AG20443 (cell line): ENCODE measurements at places on chromosomes 2 and 18.

- no peak for DNase-seq
These were observed 84.4 kb downstream of the TGOLN2 start for GRCh38 chr2:85243101-85244072.

GRCh38 chr2:26612522-26613240 lies 28.5 kb downstream of the CIB4 start:
- DNase-seq: no peak

DNA sequence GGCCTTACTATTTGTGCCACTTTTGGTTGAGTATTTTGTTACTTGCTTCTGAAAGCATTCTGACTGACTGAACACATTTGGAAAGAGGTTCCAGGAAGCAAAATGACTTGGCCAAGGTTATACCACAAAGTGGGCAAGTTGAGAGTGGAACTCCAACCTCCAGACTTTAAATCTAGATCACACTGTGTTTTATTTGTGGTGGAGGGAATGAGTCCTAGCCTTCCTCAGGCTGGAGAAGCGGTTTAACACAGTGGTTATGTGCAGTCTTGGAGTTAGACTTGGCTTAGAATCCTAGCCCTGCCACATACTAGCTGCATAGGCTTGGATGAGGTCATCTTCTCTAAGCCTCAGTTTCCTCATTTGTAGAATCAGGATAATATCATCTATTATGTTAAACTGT lies 33.4 kb downstream of the PLEKHM3 start:
- no peak for DNase-seq

GRCh38 chr2:205463466-205464025 lies 218.8 kb upstream of the NRP2 start:
- DNase-seq: no peak

DNA sequence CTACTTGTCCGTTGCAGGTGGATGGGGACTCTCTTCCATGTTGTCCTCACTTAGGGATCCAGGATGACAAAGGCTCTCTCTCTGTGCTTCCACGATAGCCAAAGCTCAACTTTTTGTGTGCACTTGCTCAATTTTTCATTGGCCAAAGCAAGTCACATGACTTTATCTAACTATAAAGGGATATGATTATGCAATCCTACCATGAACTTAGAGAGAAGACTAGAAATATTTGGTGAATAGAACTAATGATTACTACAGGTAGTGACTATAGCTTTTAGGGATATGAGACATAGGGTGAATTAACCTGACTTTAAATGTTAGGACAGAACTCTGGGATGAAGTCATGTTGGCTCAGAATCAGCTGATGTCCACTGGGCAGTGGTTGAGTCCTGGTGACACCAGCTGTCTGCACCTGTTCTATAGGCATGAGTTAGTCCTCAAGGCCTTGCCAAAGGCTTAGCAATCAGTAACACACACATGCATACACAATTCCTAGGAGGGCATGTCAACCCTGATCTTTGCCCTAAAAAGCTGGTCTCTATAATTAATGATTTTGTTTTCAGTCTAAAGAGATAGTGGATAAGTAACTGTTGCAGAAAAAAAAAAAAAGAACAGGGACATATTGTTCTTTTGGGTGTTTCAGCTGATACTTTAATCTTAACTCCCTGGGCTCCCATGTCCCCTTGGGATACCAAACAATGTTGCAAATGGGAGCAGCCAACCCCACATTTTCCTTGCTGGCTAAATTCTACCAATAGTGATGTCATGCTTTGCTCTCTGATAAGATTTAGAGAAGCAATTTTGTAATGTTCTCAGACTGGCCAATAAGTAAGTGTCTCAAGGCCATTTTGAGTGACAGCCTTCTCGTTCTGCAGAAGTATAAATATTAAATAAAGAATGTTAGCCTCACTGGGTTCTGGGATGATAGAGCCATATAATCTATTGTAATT lies 12.5 kb upstream of the HK2 start:
- DNase-seq: no peak

DNA sequence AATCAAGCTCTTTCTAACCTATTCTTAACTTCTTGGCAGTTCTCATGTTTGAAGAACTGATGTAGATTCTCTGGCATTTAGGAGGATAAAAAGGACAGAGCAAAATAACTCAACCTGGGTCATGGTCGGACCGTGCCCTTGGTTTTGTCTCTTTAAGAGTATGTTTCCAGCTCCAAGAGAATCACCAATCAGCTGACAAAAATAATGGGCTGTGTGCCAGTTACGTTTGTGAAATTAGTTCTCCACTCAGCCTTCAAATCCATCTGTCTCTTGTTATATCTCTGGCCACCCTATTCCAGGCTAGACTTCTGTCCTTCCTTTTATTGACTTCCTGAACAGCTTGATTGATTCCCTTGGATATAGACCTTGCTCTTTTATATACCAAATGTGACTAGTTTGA lies 225.7 kb downstream of the EPHA4 start:
- no peak for DNase-seq

DNA sequence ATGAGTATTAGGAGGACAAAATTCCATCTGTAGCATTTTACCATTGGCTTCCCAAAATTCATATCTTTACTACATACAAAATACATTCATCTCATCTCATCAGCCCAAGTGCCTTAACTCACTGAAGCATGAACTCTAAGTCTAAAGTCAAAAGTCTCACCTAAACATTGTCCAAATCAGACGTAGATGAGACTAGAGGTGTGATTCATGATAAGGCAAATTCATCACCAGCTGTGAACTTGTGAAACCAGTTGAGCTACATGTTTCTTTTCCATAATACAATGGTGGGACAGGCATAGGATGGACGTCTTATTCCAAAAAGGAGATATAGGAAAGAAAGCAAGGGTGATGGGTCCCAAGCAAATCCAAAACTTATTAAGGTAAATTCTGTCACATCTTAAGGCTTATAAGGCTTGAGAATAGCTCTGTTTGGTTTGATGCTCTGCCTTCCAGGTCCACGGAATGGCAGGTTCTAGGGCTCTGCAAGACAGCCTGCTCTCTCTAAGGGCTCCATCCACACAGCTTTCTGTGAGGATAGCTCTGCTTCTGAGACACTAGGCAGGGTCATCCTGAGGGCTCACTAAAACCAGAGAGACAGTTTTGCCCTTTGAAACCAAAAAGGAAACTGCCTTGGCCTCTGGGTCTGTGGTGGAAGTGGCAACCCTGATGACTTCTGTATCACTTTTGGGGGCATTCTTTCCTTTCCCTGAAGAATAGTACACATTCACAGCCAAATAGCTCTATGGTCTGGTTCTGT lies 9.6 kb downstream of the IFIH1 start:
- no peak for DNase-seq

- no peak for DNase-seq
These were observed 58.2 kb upstream of the ITGA4 start for GRCh38 chr2:181399027-181399426.

GRCh38 chr2:143297182-143297581 lies 168.0 kb downstream of the ARHGAP15 start:
- DNase-seq: no peak

GRCh38 chr18:8536922-8537321 lies 72.3 kb upstream of the RAB12 start:
- no peak for DNase-seq

- DNase-seq: peak; percentile 52
These were observed 96.1 kb downstream of the UGGT1 start for GRCh38 chr2:128187032-128187654.

DNA sequence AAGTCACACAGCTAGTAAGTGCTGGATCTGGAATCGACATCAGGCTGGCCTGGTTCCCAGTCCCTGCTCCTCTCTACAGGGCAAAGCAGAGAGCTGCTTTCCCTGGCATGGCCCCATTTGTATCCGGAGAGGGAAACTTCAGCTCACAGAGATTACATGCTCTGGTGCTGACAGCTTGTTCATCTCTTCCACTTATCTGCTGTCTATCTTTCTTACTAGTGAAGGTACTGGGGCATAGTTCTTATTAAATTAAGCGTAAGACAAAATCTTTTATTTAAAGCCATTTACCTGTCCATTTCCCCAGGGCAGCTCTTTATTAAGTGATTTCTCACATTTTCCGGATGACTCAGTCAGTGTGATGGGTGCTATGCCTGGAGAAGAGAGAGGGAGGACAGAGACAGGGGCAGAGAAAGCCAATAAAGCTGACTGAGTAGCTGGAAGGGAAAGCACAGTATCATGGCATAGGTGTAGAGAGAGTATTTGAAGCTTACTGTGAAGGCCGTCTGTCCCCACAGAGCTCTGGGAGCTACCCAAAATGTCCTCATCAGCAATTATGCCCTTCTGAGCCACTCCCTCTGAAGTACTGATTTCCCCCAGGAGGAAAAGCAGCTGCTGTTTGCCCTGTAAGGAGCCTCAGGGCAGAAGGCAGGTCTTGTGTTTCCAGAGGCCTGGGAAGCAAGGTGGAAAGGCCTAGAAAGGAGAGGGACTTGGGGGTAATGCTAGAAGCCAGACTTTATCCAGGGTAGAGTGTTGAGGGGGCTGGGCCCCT lies 44.1 kb upstream of the EPAS1 start:
- DNase-seq: peak; percentile 26

DNA sequence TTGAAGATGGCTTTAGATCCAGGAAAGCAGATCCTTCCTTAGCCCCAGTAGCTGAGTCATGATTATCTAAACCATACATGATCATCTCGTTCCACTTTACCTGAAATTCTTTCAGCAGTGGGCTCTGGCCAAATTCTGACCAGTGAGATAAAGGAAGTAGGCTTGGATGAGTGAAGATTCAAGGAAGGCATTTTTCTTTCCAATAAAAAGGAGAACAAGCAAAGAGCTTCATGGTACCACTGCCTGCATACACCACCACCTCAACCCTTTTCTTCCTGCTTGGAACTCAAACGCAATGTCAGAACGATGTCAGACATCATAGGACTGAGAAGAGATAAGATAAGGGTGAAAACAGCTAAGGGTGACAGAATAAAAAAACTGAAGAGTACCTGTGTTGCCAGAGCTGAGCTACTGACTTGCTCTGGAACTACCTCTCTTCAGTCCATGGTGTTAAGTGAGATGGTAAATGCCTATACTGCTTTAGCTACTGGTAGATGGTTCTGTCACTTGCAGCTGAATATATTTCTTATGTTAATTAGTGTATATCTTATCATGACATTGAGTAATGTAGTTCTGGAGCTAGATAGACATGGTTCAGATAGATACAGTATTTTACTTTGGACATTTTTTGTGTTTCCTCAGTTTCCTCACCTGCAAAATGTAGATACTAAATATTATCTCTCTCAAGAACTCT lies 58.7 kb upstream of the ACVR1 start:
- no peak for DNase-seq

- DNase-seq: no peak
These were observed 43.3 kb upstream of the LCLAT1 start for GRCh38 chr2:30403592-30404312.

DNA sequence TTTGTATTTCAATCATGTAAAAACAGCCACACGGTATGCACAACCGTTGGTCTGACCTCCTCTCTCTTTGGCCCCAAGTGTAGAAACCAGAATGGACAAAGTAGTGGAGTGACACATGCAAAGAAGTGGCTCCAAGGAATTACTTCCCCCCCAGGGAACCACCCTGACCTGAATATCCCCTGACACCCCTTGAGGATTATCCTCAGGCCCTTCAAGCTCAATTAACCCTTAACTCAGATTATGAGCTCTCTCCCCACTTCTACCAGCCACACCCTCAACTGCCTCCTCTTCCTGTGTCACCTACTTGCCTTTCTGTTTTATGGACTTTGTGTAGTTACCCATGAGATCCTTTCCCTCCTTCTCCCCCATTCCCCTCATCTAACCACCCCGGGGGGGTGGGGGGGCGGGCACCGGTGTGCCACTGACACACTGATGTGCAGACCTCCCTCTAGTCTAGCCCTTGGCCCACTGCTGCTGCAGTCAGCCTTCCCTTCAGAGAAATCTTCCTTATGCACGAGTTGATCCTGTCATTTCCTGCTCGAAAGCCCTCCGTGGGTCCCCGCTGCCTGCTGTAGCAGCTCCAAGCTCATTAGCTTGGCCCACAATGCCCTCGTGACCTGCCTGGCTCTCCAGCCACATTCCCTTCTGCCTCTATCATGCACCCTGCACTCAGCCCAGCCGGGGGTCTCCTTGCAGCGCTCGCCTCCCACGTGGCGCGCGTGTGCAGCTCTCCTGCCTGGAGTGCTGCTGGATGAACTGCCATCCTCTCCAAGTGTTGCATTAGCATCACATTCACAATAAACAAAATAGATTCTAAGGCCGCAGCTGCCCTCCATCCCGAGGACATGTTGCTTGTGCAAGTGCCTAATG lies 40.1 kb upstream of the TMEM177 start:
- DNase-seq: no peak

DNA sequence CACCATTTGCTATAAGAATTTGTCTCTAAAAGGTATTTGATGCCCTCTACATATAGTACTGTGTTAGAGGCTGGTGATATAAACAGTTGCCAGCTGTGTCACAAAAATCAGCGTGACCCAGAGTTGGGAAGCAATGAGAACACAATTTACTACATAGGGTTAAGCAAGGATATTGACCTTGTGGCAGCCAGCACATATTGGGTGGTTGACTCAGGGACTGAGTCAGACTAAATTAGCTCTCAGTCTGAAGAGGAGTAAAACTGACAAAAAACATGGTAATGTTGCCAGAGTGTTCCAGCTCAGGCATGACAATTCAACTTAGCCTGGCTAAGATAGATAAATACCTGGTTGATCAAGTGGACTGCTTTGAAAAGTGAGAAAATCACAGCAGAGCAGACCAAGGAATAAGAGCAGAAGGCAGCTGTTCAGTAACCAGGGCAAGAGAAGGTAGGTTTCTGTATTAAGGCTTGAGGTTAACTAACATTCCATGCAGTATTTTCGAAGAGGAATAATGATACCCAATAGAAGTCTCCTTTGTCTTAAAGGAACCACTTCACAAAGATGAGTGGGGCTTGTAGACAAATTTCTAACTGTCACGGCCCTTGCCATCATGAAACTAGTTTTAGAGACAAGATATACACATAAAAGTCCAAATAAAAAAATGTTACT lies 108.2 kb upstream of the ERBB4 start:
- peak; percentile 75 for DNase-seq

- no peak for DNase-seq
These were observed 214.0 kb downstream of the TMEM163 start for GRCh38 chr2:134504586-134505336.

GRCh38 chr2:219759801-219760200 lies 132.4 kb downstream of the SLC4A3 start:
- no peak for DNase-seq

DNA sequence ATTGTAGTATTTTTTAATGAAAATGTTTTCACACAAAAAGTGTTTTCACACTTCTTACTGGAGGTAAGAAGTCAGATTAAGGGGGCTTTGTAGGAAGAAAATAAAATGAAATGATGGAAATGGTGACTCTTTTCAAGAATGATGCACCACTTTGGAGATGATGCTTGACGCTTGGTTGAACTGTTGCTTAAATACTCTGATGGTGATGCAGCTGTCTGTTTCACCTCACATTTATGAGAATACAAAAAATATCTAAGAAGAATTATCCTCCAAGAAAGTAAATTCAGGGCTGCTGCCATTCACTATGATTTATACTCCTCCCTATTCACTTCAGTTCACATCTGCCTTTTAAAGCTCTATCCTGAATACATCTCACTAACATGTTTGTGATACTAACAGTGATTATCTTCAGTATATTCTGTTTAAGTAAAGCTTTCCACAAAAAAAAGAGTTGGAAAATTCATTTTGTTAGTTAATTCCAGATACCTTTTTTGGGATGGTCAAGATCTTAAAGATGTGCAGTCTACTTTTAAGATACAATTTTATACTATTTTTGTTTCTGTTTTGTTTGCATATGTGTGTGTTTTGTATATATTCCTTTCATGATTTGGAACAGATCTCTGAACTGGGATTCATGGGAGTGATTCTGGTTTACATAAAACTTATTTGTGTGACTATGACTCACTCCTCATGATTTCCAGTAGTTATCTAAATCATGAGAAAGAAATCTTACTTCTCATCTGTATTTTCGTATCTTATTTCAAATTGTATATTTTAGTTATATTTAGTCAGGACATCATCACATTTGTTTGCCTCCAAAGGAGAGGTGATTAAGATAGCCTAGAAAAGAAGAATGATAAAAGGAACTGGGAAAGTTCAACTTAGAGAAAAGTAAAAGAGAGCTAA lies 53.1 kb downstream of the SLC39A10 start:
- DNase-seq: peak; percentile 11
